ENCODE measurements at places on chromosomes 6 and 20. TPM values are rescaled to one million over a fixed set of nuclear protein-coding genes. Genes with fewer than 3 reads are reported as not detected.

Gene GSTA5
- not detected for total RNA-seq

Gene CNKSR3
- total RNA-seq, result 4.3 TPM

Gene ZBP1
- total RNA-seq, result not detected

Gene DLK2
- total RNA-seq, result 1.5 TPM

Gene GPX5
- total RNA-seq, result not detected

Gene NKX2-4
- not detected for total RNA-seq

Gene IMPG1
- total RNA-seq, result not detected

Gene PARD6B
- 5.5 TPM for total RNA-seq

Gene CNBD2
- 6.8 TPM for total RNA-seq
